CD4-positive, alpha-beta memory T cell (primary cell): ENCODE measurements at places on chromosomes 2 and 18.

GRCh38 chr2:189318761-189319160 lies 122.5 kb upstream of the WDR75 start:
- DNase-seq = no peak

- no peak for DNase-seq
Observed at GRCh38 chr2:8993902-8994278, 9.6 kb downstream of the MBOAT2 start.

- DNase-seq = no peak
Observed at GRCh38 chr2:158893026-158893425, 75.4 kb upstream of the TANC1 start.

- DNase-seq = no peak
Observed at GRCh38 chr2:67773851-67774250, 289.0 kb downstream of the C1D start.

DNA sequence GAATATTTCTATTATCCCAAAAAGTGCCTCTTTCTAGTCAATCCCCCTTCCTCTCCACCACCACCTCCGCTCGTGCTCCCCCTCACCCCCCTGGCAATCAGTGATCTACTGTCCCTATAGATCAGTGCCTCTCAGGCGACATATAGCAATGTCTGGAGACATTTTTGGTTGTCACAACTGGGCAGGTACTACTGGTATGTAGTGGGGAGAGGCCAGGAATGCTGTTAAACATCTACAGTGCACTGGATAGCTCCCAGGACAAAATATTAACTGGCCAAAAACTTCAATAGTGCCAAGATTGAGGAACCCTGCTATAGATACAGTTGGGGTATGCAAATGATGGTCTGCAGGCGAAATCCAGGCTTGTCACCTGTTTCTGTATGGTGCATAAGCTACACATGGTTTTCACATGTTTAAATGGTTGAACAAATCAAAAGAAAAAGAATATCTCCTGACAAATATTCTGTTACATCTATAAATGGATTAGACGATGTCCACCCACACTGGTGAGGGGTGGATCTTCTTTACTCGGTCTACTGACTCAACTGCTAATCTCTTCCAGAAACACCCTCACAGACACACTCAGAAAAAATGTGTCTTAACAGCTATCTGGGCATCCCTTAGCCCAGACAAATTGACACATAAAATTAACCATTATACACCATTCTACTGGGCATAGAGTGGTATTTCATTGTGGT lies 25.5 kb downstream of the DPYSL5 start:
- DNase-seq = no peak

- no peak for DNase-seq
Observed at GRCh38 chr2:67499989-67500388, 102.9 kb downstream of the ETAA1 start.
